ENCODE measurements at places on chromosomes 4 and X. TPM values are rescaled to one million over a fixed set of nuclear protein-coding genes. Genes with fewer than 3 reads are reported as not detected.

The PDGFRA gene
- 253 TPM for total RNA-seq

The SATL1 gene
- total RNA-seq: 0.35 TPM

The POU4F2 gene
- not detected for total RNA-seq

The F9 gene
- total RNA-seq: not detected

The LGI2 gene
- 15.5 TPM for total RNA-seq

The GPRASP1 gene
- 15.5 TPM for total RNA-seq

The ARHGAP10 gene
- 37.7 TPM for total RNA-seq

The KCNIP4 gene
- 17.5 TPM for total RNA-seq

The FOXO4 gene
- total RNA-seq: 20.8 TPM

The MAD2L1 gene
- 19.3 TPM for total RNA-seq

The ODAPH gene
- 0.18 TPM for total RNA-seq

The ERCC6L gene
- total RNA-seq: 1.2 TPM

The RASL11B gene
- total RNA-seq: 33.7 TPM

Data from metanephros (tissue), 2 donors.